ENCODE measurements at places on chromosomes 12 and 14.
A peak's percentile ranks its signal among the peaks of the same experiment; 100 is the strongest.

DNA sequence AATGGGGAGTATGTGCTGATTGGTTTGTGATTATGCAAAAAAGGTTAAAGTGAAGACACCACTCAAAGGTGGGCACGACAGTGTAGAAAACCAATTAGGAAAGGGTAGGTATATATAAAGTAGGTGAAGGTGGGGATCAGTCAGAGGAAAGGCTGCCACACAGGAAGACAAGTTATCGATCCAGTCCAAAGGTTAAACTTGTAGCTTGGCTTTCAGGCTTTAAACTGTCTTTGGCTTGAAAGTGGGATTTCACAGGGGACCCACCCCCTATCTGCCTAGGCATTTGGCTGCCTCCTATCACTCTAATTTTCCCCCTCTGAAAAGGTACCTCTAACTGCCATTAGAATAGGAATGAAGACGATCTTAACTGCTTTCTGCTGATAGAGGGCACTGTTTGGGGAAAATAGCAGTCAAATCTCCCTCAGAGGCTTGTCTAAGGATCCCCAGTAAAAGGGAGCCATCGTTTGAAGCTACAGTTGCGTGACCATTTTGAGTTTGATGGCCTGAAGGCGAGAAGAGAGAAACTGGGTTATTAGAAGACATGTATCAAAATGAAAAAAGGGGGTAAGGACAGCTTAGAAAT, 250.2 kb downstream of the GPHN start:
- no peak for DNase-seq

DNA sequence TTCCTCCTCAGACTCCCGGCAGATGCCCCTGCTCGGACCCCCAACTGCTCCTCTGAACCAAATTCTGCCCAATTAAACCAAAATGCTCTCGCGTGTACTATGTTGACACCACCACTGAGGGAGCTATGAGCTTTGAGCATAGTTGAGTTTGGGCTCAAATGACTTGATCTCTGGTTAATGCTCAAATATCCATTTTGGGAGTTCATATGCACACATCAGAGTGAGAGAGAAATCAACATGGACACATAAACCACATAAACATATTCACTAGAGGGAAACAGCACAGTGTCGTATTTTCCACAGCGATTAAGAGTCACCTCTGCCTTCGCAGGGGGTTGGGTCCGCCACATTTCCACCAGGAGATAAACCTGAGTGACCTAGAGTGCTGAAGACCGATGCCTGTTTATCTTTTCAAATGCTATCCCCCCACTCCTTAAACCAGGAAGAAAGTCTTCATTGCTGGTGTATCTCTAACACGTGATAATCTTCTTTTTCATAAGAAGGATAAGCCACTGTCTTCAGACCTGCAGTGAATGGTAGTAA, 59.4 kb upstream of the FOXN3 start:
- DNase-seq: no peak

DNA sequence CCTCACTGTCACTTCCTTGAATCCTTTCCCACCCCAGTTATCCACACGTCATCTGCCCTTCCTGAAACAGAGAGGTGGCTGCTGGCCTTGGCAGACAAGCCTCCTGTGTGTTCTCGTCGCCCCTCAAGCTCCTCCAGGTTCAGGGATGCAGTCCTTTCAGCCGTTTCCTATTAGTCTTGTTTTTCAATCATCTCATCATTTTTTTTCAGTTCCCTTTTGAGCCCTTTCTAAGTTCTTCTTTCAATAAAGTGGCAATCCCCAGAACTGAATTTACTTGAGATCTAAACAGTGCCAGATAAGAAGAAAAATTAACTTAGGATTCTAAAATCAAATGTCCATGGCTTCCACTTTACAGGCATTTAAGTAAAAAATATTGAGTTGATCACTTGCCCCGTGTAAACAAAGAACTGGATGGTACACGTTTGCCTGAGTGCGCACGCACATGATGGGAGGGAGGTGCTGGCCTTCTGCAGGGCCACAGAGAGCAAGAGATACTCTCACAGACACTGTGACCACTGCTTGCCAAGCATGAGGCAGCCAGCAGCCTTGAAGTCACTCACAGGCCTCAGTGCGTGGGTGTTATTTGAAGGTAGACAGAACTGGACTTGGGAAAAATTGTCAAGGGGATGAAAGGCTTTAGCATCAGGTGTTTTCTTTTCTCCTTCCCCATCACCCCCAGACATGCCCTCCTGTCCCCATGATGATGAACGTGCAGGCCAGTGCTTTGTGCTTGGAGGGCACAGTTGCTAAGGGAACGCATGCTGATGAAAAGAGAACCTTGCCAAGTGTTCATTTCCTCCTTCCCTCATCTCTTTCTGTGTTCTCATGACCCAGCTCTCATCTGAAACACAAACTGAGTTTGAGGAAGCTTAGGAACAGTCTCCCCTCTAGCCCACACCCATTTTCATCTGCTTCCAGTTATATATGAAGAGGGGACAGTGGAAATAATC, 408.3 kb downstream of the EGLN3 start:
- DNase-seq: no peak

DNA sequence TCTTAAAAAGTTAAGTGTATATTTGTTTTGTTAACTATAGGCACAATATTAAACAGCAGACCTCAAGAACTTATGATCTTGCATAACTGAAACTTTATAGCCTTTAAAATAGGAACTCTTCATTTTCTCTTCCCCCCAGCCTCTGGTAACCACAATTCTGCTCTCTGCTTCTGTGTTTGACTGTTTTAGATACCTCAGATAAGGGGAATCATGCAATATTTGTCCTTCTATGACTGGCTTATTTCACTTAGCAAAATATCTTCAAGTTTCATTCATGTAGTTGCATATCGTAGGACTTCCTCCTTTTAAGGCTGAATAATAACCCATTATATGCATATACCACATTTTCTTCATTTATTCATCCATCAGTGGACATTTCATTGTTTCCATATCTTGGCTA, 131.3 kb downstream of the PTPRO start:
- no peak for DNase-seq

GRCh38 chr12:111283521-111283920, 85.4 kb downstream of the PHETA1 start:
- DNase-seq: no peak

DNA sequence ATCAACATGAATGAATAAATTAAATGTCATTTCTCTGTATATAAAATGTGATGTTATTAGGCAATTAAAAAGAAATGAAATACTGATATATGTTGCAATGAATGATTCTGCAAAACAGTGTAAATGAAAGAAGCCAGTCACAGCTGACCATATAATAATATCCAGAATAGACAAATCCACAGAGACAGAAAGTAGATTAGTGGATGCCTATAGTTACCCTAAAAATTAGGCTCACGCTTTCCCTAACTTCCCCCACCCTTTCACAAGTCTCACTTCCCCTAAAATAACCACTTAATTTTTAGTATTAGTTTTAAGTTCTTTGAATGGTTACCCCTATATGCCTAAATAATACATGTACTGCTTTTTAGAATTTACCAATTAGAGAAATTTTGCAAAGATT, 348.9 kb upstream of the FAR2 start:
- DNase-seq: no peak

DNA sequence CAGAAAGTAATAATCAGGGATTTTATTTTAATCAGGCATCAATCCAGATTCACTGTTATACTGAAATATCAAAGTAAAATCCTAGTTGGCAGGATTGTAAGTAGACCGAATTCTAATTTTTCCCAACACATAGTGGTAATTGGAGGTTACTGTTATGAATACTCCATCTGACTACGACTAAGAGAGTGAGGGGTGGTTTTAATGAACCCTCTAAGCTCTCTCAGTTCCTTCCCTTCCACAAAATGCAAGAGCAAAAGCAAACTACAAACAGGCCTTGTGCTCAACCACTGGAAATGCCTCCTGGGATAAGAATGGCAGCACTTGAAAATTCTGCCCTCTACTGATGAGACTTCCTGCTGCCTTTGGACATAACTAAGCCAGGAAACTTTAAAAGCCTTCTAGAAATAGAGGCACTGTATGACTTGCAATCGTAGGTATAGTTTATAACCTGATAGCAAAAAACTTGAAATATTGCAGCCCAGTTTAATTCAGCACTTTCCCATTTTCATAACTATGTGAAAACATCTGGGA, 184.8 kb downstream of the SLC16A7 start:
- peak; percentile 8 for DNase-seq

DNA sequence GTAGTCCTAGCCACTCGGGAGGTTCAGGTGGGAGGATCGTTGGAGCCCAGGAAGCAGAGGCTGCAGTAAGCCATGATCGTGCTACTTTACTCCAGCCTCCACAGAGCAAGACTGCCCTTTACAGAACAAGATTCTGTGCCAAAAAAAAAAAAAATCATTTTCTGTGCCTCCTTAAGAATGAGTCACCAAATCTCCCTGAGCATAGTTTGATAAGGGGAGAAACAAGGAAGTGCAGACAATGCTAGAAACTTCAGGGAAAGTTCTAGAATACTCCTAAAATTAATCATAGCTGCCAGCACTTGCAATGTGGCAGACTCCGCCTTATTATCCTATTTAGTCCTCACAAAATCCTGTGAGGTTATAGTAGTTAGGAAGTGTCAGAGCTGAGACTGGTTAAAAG, 74.5 kb downstream of the KCNK10 start:
- no peak for DNase-seq
